ENCODE measurements at places on chromosomes 6 and 20.

DNA sequence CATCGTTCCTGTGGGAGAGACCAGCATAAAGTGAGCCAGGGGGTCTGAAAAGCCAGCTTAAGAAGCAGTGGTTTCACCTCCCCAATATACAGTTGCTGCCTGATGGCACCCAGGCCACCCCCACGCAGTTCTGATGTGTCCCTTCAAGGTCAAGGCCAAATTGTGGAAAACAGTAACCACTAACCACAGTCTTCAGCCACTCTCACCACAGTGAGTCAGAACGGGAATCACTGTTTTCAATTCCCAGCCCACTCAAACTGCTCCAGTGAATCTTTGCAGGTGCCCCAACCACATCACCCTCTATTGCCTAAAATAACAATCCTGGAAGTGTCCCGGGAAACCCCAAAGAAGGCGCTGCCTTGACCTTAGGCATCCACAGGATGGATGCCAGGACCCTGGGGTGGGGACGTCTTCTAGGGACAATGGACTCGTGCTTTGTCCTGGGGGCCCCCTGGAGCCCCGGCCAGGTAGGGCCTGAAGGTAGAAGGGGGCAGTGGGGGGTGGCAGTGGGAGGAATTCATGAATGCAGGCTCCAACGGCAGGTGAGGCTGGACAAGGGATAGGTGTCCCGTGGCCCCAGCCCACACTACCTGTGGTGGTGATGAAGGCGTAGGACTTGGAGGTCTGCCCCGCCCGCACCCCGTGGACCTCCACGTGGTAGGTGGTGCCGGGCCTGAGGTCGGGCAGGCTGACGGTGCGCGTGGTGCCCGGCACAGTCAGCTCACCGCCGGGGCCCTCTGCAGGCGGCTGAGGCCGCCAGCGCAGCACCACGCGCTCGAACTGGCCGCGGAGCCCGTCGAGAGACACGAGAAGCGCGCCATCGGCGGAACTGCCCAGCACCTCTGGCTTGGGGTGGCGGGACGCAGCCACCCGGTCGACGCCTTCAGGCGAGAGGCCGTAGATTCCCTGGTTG, 22.2 kb downstream of the TNXB start:
- DNase-seq, result no peak

GRCh38 chr6:163226181-163226835, 188.2 kb upstream of the QKI start:
- DNase-seq, result no peak

DNA sequence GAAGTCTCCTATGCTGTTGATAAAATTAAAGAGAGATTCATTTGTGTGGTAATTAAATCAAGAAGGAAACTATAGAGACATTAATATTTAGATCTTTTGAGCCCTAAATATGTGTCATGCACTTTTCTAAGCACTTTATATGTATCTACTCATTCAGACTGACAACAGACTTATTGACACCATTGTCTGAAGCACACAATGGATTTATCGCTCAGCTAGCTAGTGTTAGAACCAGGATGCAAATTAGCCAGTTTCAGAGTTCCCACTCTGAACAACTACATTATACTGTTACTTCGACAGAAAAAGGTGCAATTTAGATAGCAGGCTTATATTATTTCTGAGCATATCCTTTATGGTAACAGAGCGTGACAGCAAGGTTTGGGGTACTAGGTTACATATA, 27.7 kb upstream of the KIAA0408 start:
- no peak for DNase-seq

- no peak for DNase-seq
Measured at GRCh38 chr20:47861116-47861515, 75.8 kb upstream of the SULF2 start.

GRCh38 chr6:56279331-56280080, 32.1 kb upstream of the COL21A1 start:
- DNase-seq, result no peak

DNA sequence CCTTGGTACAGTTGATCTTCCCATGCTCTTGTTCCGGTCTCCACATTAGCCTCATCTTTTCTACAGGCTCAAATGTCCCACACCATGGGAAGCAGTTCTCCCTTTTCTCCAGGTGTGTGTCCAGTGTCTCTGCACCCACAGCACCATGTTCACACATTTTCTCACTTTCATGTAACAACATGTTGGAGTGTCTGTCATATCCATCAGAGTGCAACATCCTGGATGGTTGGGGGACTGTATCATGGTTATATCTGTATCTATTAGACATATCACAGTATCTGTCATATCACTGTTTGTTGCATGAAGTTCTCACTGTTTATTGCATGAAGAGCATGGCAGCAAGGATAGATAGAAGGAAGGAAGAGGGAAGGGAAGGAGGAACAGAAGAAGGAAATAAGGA, 635.6 kb downstream of the EPM2A start:
- DNase-seq, result no peak

DNA sequence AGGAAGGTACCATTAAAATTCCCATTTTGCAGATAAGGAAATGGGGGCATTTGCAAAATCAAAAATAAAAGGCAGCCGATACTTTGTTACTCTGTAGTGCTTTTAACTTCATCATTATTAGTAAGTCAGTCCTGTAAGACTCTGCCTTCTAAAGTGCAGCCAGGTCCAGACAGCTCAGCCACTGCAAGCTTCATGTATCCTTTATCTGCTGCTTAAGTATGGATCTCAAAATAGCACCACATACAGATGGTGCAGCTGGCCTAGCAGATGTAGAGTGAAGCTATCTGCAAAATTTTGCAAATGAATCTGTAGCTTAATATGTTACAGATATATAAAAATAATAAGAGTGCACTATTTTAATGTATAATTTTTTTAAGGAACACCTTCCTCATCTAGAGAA, 53.4 kb downstream of the NUS1 start:
- no peak for DNase-seq

- no peak for DNase-seq
Measured at GRCh38 chr6:75499640-75500039, 6.0 kb upstream of the FILIP1 start.

GRCh38 chr20:38132910-38133501, 32.1 kb downstream of the TGM2 start:
- DNase-seq, result no peak

GRCh38 chr6:4747588-4747987, 28.6 kb upstream of the CDYL start:
- no peak for DNase-seq

DNA sequence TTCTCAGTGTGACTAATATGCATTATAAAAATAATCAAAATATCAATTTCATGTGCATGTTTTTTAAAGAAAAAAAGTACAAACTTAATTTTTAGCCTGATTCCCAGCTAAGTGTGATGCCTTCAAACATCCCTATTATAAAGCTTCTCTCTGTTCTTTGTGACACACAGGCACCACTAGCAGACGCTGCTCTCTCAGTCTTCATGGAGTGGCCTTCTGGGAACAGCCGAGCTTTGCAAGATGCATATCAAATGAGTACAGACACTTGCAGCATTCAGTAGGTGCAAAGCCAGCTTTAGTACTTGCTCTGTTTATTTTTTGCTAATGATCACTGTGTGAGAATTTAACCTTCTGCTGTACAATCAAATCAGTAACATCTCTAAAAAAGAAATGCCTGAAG, 340.0 kb downstream of the ADGRB3 start:
- no peak for DNase-seq

DNA sequence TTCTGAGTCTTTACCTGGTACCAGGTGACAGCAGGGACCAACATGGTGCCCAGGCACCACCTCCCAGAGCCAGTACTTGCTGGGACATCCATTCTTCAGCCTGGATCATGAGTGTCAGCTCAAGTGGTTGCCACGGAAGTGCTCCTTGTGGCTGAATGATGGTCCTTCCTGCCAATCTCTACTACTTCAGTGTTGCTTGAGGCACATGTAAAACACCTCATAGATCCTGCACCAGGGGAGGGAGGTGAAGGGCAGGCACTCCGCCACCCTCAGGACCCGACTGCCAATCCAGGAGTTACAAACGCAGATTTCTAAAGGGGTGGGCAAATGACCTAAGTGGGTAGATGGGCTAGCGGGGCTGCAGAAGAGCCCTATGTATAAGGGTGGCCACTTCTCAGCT, 226.0 kb downstream of the PREX1 start:
- DNase-seq, result no peak

DNA sequence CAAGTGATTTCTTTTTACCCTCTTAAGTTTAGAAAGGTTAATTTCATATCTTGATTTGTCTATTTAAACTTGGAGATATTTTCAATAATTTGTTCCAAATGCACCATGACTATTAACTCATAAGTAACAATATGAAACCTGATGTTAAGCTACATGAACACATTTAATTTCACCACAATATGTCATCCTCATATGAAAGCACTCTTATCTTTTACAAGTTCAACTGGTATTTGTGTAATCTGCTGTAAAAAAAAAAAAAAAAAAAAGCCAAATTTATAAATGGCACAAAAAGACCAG, 110.4 kb downstream of the HFE start:
- no peak for DNase-seq

GRCh38 chr6:105920071-105920470, 166.1 kb upstream of the PRDM1 start:
- no peak for DNase-seq

DNA sequence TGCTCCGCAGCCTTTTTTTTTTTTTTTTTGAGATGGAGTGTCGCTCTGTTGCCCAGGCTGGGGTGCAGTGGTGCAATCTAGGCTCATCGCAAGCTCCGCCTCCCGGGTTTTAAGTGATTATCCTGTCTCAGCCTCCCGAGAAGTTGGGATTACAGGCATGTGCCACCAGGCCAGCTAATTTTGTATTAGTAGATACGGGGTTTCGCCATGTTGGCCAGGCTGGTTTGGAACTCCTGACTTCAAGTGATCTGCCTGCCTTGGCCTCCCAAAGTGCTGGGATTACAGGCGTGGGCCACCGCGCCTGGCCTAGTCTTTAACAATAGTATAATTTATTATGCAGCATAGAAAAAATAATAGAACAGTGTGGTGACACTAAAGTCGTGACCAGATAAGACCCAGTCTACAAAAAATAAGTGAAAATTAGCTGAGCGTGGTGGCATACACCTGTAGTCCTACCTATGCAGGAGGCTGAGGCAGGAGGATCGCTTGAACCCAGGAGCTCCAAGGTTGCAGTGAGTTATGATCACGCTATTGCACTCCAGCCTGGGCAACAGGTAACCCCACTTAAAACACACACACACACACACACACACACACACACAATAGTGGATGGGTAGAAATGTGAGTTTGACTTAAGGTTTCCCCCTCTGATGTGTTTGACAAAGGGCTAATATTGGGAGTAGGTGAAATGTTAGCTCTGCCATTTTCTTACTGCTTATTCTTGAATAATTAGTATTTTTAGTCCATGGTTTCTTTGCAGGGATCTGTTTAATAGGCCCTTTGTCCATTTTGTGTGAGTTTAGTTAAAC, 6.5 kb downstream of the PIM1 start:
- DNase-seq, result no peak

DNA sequence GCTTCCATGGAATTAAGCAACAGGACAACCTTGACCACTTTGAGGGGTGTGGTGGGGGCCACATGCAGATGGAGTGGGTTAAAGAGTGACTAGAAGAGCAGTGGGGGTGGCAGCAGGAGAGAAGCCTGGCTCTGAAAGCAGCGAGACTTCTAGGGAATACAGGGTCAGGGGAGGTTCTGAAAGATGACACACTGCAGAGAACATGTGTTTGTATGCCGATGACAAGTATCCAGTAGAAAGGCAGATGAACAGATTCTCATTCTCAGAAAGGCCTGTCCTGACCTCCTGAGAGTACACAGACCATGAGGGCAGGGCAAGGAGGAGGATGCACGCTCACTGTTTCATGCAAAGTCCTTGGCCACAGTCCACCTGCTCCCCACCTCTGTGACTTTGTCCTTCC, 2.9 kb downstream of the LPA start:
- no peak for DNase-seq

GRCh38 chr6:157981132-157981394, 600 bp upstream of the SYNJ2 start:
- DNase-seq, result peak; percentile 20

DNA sequence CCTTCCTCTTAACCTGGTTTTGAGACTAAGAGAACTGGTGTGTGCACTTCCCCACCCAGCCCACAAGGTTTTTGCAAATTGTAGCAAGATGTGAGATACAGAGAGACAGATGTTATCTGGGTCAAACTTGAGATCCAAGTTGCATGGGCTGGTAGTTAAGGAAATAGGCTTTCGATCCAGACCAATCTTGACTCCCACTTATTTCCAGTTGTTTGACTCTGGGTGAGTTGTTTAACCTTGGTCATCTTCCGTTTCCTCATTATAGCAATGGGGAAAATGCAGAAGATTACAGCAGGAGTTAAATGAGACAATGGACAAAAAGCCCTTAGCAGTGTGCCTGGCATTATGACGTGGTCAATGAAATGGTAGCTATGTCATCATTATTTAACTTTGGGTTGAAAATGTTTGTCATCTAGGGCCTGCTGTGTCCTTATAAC, 1.7 kb downstream of the SNX21 start:
- no peak for DNase-seq

GRCh38 chr6:129893640-129894039, 32.5 kb upstream of the TMEM244 start:
- DNase-seq, result peak; percentile 41

GRCh38 chr6:170393807-170394399, 87.3 kb downstream of the FAM120B start:
- DNase-seq, result no peak

GRCh38 chr20:25398376-25399036, 7.9 kb upstream of the ABHD12 start:
- no peak for DNase-seq

- DNase-seq, result no peak
Measured at GRCh38 chr6:139152892-139153271, 18.0 kb downstream of the HECA start.

DNA sequence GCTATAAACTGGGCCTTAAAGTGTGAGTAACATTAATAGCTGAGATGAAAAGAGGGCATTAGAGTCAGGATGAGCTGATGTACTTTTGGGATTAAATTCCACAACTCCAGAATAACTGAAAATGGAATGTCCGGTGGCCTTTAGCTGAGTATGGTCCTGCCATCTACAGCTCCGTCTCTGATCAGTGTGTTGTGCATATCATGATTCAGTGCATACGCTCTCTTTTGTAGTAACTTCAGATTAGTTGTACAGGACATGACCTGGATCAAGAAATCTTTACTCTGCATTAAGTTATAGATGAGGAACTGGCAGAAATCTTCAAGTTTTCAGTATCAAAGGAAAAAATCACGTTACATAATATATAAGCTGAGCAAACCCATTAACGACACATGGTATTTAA, 92.4 kb downstream of the MTFR2 start:
- DNase-seq, result no peak

DNA sequence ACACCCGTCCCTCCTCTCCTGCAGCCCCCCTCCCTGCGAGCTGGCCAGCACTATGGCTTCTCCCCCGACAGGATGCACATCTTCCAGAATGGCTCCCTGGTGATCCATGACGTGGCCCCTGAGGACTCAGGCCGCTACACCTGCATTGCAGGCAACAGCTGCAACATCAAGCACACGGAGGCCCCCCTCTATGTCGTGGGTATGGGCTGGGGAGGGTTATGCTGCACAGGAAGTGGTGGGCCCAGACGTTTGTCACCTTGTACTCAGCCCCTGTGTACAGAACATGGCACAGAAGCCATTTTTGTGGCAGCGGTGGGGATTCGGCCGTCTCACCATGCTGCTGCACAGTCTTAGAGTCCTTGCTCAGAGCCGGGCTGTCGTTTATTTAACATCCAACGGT, 29.0 kb upstream of the SRF start:
- peak; percentile 39 for DNase-seq
